ENCODE measurements at places on chromosomes 11 and 22.

- DNase-seq: no peak
These were observed 10.0 kb downstream of the PPM1F start for GRCh38 chr22:21942407-21943343.

GRCh38 chr22:42974223-42974622, 40.7 kb downstream of the PACSIN2 start:
- no peak for DNase-seq

DNA sequence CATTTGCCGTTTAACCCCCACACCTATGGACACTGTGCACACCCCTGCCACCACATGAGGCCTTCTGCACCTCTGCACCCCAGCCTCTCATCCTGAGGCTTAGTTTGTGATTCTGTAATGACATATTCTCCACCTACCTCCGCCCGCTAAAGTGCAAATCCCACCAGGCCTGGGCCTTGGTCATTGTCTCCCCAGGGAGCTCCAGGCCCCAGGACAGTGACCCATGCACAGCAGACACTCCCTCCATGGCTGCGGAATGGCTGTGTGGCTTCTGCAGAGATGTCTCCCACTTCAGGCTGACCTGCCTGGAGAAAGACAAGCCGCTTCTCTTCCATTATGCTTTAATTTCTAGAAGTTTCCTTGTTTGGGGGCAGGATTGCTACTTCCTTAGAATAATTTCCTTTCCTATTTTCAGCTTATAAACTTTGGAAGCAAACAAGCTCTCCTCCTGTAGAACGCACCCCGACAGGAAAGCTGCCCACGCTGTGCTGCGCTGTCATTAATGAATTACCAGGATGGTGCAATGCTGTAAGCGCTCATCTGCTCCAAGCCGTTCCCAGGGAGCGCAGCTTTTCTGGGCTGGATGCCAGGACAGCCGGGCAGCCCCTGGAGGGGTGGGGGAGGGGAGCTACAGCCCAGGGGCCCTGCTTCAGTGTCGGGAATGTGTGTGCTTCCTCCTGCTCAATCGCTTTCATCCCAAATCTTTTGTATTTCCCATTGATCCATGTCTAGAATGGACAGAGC, 618.0 kb downstream of the BRD1 start:
- DNase-seq: no peak

DNA sequence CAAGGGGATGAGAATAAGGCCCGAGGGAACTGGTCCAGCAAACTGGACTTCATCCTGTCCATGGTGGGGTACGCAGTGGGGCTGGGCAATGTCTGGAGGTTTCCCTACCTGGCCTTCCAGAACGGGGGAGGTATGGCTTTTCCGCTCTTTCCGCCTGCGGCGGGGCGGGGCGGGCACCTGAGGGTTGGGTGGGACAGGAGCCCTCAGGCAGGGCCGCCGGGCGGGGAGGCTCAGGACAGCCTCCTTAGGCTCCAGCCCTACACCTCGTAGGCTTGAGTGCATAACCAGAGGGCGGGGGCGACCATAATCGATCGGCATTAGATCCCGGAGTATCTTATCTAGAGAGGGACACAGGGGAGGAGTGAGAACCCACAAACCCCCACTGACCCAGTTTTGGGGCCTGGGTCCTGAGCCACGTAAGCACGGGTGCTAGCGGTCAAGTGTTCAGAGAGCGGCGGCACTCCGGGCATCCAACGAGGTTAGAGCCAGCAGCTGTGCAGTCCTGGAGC, 4.9 kb downstream of the SLC6A5 start:
- no peak for DNase-seq

GRCh38 chr22:17597217-17597616, 31.3 kb downstream of the ATP6V1E1 start:
- no peak for DNase-seq

- DNase-seq: no peak
These were observed at the start of gene WNT11 for GRCh38 chr11:76206327-76207081. Gene WNT11 (minus strand): TSS chr11:76206502. CDS start chr11:76206407, 95 bp downstream.

GRCh38 chr11:75786101-75786736, 17.6 kb downstream of the DGAT2 start:
- DNase-seq: no peak

GRCh38 chr11:108597736-108598355, 4.3 kb upstream of the EXPH5 start:
- DNase-seq: no peak

DNA sequence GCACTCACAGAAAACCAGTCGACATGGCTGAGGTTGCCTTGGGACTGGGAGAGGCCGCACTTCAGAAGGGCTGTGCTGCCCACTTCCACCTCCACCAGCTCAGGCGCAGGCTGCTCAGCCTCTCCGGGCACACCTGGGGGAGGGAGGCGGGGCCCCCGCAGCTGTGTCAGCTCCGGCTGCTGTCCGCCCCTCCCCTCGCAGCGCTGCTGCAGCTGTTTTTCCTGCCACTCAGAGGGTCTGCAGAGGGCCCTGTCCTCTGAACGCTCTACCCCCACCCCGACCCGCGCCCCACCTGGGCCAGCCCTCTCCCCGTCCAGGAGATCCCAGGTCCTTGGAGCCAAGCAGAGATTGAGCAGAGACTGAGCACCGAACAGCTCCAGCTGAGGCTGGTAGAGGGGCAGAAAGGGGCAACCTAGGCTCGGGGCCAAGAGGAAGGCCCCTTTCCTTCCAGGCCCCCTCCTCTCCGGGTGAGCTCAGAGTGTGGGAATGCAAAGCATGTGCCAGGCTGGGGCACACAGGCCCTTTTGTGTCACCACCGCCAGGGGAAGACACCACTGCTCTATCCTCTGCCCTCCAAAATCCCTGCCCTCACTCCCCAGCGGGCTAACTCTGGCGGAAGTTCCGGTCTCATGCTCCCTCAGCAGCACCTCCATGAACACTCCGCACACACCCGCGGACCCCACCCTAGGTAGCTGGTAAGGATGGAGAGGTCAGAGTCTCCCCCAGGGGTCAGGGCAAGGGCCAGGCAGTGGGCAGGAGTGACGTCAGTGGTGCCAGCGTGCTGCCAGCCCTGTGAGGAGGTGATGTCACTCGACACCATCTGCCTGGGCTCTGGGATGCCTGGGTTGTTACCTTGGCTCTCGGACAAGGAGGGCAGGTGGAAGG, 1.6 kb downstream of the MCAM start:
- peak; percentile 82 for DNase-seq

GRCh38 chr11:133549826-133550225, 17.5 kb upstream of the OPCML start:
- DNase-seq: no peak

- no peak for DNase-seq
These were observed 438.1 kb downstream of the SOX6 start for GRCh38 chr11:15918212-15918611.

DNA sequence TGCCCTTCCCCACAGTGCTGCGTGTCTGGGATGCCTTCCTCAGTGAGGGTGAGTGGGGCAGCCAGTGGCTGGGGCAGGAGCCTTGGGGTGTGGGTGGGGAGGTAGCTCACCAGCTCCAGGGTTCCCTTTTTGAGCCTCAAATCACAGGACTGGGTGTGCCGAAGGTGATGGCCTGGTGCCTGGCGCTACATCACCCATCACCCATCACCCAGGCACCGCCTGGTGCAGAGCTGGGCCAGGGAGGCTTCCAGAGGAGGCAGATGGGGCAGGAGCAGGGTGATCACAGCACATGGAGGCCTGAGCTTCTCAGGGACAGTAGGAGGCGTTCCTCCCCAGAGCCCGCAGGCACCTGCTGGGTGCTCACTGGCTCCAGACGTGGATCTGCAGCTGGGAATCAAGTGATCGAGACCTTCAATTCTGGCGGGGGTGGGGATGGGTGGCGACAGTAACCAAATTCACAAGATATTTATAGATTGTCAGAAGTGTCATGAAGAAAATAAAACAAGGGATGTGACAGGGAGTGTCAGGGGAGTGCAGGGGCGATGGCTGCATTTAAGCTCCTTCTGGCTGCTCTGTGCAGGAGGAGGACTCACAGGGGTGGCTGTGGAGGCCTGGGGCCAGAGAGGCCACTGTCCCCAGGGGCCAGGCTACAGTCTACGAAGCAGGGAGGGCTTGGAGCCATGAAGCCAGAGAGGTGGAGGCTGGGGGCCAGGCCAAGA, 3.2 kb downstream of the TBC1D10C start:
- peak; percentile 45 for DNase-seq

DNA sequence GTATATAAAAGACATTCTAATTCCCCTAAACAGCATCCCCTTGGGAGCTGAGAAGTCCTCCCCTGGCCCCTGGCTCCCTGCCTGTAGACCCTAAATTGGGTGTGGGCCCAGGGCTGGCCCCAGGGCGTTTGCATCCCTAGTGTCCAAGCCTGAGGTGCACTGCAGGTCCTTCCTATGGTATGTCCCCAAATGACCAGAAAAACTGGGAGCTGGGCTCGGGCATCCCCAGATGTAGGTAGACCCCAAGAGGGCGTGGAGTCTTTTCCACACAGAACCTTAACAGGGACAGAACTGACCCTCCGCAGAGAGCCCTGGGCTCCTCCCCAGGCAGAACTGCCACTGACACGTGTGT, 782 bp upstream of the OSBPL5 start:
- no peak for DNase-seq

GRCh38 chr11:121163658-121164308, 62.7 kb downstream of the TECTA start:
- no peak for DNase-seq

DNA sequence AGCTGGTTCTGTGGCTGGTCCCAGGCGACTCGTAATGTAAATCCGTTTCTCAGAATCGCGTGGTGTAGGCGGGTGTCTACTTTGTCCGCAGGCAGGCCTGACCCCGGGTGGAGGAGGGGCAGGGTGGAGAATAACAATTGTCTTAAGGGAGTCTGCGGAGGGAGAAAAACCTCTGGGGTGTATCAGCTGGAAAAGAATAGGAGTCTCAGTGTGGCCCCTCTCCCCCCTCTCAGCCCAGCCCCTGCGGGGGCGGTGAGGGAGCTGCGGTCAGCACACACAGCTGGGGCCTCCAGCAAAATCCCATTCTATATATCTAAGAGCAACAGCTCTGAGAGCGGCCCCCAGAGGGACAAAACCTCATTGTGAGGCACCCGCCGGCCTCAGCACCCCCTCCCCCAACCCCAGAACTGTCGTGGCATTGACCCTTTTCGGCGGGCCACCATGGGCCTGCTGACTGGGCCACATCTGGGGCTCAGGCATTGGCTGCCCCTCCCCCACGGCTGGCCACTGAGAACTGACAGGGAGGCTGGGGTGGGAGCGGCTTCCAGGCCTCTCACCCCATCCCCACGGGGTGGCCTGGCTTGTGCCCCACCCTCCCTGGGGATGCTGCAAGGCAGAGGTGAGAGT, 2.7 kb upstream of the MYRF start:
- DNase-seq: peak; percentile 72

DNA sequence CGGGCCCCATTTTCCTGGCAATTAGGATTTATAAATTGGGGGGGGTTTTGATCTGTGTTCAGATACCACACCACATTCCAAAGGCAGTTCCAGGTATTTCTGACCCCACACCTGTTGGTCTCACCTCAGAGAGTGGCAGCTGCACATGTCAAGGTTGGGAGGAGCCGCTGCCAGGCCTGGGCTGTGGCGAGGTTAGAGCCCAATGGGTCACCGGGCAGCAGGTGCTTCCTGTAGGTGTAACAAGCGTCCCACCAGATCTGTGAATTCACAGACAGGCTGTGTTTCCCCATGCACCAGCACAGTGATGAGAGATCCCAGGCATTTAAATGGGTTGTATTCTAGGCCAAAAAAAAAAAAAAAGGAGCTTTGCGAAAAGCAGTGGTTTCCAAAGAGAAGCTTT, 58.6 kb downstream of the CABIN1 start:
- no peak for DNase-seq

DNA sequence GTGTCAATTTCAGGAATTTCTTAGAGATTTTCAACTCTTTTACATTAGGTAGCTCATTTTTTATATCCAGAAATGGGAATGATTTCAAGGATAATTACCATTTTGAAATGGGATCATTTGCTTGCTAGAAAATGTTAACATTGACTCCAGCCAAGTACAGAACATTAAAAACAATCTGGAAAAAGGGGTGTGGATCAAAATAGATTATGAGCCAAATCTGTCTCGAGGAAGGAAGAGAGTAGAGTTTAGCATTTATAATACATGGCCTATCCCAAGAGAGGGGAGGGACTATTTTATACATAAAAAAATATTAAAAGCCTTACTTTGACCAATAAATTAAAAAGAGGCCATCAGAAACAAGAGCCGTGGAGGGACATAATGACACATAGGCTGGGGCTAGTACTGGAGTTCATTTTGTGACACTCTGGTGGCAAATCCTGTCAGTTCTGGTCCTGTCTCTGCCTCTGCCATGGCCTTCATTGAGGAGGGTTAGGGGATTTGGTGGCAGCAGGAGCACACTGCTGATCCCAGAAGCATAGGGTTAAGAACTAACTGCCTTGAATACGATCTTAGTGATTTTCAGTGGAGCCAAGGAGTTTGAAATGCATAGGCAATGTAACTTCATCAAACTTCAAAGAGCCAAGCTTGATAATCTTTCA, 20.4 kb downstream of the PPP6R3 start:
- DNase-seq: no peak

- DNase-seq: no peak
These were observed 1.6 kb downstream of the SPI1 start for GRCh38 chr11:47376525-47377371.

- peak; percentile 62 for DNase-seq
These were observed 59.1 kb downstream of the IGLL1 start for GRCh38 chr22:23520863-23521440.

DNA sequence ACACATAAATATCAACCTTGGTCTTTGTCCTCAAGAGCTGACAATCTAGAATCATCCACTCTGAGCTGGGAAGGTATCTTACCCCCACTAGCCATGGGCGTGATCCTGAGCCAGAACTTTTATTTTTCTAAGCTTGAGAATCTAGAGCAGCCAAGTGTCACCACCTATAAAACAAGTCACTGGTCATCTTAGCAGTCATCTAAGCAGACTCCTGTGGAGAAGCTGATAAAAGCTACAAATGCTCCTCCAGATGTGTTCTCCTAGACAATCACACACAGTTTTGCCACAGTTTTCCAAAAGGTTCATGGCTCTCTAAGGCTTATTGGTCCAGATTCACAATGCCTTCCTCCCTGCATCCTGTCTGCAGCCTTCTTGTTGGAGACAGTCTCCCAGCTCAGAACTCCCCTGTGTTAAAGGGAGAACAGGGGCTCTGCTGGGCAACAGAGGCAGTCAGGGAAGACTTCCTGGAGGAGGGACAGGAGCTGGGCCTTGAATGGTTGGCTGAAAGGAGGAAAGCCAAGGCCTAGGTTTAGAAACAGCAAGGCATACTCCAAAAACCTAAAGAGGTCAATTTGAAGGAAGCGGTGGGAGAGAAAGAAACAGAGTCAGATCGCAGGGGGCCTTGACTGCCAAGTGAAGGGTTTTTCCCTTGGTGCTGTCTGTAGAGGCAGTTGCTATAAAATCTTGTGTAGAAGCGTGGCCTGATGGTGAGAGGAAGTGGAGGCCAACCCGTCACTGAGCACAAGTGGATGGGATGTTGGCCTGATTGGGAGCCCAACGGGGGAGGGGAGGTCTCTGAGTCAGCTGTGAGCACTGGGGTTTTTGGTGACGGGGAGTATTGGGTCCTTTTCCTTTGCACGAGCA, 42.0 kb downstream of the ALX4 start:
- no peak for DNase-seq

- DNase-seq: no peak
These were observed 103.4 kb upstream of the NECTIN1 start for GRCh38 chr11:119832202-119832935.

- no peak for DNase-seq
These were observed 973.9 kb downstream of the BRD1 start for GRCh38 chr22:48853627-48854240.

GRCh38 chr11:73320763-73321603, 12.9 kb downstream of the ARHGEF17 start:
- no peak for DNase-seq

Measured in amygdala (tissue), 56 donors.